Fibroblast of lung (primary cell): ENCODE measurements at places on chromosomes 1 and 21. TPM values are rescaled to one million over a fixed set of nuclear protein-coding genes. Genes with fewer than 3 reads are reported as not detected.

GRCh38 chr1:217471403-217471802 lies 159.5 kb downstream of the GPATCH2 start:
- DNase-seq: no peak

- no peak for DNase-seq
These were observed 146.7 kb upstream of the EDN2 start for GRCh38 chr1:41631154-41631553.

DNA sequence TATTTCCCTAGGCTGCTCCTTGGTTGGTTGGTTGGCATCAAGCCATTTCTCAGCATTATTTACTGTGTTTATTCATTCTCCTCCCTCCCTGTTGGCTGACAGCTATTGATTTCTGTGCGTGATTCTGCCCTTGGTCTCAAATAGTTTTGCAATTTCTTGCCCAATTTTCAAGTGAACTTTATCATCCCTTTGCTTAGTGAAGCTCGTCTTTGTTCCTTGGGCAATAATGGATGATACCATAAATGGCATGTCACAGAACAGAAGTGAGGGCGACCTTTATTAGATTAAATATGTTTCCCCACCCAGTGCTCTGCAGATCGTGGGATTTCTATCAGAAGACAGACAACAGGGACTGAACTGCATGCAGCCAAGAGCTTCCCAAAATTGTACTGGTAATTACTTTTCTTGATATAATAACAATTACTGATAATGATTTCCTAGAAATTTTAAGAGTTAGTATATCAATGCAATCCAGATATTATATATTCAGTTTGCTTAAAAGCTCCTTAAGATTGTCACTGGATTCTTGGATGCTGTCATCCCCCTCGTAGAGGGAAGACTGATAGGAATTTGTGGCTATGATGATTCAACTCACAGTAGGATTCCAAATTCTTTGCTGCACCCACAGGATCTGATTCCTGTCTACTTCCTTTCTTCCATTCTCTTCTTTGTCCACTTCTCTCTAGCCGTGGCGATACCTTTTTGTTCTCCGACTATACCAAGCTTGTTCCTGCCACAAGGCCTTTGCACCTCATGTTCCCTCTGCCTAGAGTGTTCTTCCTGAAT lies 122.1 kb upstream of the KAZN start:
- peak; percentile 88 for DNase-seq

DNA sequence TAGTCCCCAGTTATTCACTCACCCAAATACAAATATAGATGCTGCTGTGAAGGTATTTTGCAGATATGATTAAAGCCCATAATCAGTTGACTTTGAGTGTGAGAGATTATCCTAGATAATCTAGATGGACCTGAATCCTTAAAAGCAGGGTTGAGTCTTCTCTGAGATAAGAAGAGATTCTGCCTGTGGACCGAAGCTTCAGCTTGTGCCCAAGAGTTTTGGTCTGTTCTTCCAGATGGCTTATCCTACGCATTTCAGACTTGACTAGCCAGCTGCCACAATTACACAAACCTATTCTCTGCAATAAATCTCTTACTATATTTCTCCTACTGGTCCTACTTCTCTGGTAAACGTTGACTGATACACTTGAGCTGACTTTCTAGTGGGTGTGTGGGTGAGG lies 145.1 kb downstream of the KCNJ6 start:
- DNase-seq: no peak

- no peak for DNase-seq
These were observed 575.1 kb upstream of the BEND5 start for GRCh38 chr1:49351768-49352167.

LCA5L gene
- 0.38 and 1.0 TPM in 2 replicates for polyA plus RNA-seq

CACHD1 gene
- 2.9 TPM in 2 replicates for polyA plus RNA-seq

DDR2 gene
- polyA plus RNA-seq: 144 and 192 TPM in 2 replicates

UFC1 gene
- 154 and 168 TPM in 2 replicates for polyA plus RNA-seq

- peak; percentile 87 for DNase-seq
These were observed 20.3 kb downstream of the ENO1 start for GRCh38 chr1:8858112-8858668.

DNA sequence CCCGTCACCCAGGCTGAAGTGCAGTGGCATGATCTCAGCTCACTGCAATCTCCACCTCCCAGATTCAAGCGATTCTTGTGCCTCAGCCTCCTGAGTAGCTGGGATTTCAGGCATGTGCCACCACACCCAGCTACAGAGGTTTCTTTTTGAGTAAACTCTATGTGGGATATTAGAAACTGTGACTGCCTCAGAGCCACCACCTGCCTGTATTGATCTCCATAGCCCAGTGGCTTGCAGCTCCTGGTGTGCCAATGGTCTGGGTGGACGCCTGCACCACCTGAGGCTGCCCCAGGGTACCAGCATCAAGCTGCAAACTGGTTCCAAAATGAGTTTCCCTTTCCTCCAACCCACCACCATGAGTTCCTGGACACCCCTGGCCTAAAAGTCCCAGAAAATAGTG lies 89.7 kb upstream of the SLC44A3 start:
- DNase-seq: no peak

GRCh38 chr1:57551476-57551875 lies 127.6 kb upstream of the DAB1 start:
- DNase-seq: no peak

- DNase-seq: no peak
These were observed 52.5 kb upstream of the CAMK1G start for GRCh38 chr1:209531006-209531405.

DNA sequence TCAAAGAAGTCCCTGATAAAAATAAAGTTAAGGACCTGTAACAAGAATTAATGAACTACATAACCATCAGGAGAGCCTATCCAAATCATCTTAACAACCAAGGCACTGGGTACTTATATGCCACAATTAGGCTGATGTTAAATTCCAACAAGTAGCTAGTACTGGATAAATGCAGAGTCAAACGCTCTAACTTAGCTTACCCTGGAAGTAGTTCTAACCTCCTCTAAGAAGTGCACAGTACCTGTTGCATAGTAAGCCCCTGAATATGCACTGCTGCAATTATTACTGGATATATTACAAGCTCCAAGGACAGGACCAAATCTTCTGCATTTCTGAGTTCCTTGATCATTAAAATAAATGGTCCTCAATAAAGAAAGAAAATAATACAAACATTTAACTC lies 125.8 kb downstream of the RERE start:
- DNase-seq: no peak
